ENCODE measurements at places on chromosomes 2 and 18. TPM values are rescaled to one million over a fixed set of nuclear protein-coding genes. Genes with fewer than 3 reads are reported as not detected.

- DNase-seq = peak; percentile 81
These were observed 204.8 kb downstream of the SLC39A10 start for GRCh38 chr2:195861821-195862220.

- no peak for DNase-seq
These were observed 286.6 kb downstream of the DPP10 start for GRCh38 chr2:114729026-114729425.

GRCh38 chr2:11377928-11378545, 33.6 kb upstream of the ROCK2 start:
- no peak for DNase-seq

- peak; percentile 25 for DNase-seq
These were observed 38.1 kb upstream of the TCF7L1 start for GRCh38 chr2:85095094-85095493.

DNA sequence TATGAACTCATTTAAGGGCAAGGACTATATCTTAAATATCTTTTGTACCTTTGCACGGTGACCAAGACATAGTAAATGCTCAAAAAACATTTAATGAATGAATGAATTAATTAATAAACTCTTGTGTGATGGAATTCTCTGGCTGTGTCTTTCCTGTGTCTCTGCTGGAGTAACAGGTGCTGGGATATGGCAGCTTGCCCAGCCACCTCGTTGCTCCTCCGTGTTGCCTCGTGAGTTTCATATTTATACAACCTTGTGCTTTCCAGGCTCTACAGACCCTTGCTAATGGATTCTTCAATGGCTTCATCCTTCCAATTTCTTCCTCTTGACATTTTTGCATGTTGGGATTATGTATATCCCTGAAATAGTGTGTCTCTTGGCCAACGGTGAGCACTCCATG, 30.4 kb downstream of the CTAGE1 start:
- DNase-seq = no peak

- no peak for DNase-seq
These were observed 38.2 kb downstream of the SOX11 start for GRCh38 chr2:5730386-5730785.

Gene FBXO41
- 0.77 TPM for total RNA-seq
